ENCODE measurements at places on chromosomes 12 and 14.
A peak's percentile ranks its signal among the peaks of the same experiment; 100 is the strongest.

DNA sequence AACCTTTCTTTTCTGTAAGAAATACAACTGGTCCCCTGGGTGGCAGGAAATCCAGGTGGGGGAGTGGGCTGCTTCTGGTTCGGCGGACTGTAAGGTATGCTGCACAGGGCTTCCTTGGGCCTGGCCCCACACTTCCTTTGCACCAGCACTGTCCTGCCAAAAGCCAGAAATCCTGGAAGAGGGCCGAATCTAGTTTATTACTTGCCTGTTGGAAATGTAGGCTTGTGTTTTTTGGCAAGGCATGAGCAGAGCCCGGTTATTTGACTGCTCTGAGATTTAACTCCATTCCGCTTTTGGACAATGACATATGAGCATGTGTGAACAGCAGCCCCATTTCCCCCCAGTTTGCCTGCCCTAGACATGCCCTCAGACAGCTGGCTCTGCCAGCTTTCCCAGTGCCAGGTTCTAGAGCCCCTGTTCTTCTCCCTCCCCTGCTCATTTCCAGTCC is 86.6 kb downstream of the BORCS5 start:
- no peak for ATAC-seq

DNA sequence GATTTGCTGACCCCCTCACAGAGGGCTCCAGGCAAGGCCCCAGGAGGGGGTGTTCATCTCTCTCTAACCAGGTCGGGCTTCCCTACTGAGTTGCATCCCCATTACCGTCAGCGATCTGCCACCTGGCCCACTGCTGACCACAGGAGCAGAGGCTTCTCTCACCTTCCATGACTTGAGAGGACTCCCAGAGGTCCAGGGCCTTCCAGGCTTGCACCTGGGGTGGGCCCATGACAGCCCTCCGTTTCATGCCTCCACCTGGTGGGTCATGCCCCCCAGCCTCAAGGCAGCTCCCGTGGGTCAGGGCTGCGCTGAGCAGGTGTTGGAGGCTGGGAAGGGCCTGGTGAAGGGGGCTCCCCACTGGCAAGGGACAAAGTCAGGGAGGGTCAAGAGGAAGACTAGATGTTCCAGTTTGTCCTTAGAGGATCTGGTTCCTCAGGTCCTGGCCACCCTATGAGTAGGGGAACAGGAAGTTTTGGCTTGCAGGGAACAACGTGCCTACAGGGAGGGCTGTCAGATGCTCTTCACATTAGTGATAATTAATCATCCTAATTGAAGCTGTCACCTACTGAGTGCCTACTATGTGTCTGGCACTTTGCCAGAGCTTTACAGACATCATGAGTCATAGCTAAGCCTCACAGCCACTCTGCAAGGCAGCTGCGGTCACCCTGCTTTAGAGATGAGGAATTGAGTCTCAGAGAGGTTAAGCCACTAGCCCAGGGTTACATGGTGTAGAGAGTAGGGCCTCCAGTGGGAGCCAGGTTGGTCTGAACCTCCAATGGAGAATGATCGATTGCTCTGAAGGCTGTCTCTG is 13.8 kb downstream of the NFKBIA start:
- peak; percentile 48 for ATAC-seq

- ATAC-seq, result no peak
Measured at GRCh38 chr14:21163871-21164291, 8.0 kb upstream of the OR5AU1 start.

DNA sequence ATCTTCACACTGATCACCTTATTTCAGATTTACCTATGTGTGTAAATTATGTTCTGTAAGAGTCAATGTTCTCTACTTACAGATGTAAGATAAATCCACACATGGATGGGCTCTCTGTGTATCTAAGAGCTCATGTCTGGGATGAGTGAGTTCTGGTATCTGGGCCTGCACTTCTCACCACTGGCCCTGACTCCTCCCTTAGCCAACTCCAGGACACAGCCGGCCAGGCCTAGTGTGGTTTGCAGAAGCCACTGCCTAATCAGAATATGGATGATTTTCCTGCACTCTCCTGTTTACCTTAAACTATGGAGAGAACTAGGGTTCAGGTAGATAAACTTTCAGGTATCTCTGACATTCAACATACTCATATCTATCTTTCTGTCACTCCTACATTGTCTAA is 1284.8 kb downstream of the TMEM121 start:
- no peak for ATAC-seq

GRCh38 chr12:82694276-82694675 is 7.6 kb downstream of the TMTC2 start:
- no peak for ATAC-seq

Data from SK-N-SH treated with all-trans-retinoic acid at 6 μM for 48 hours (cell line).